Mesangial cell (primary cell): ENCODE measurements at places on chromosomes 6 and 20. TPM values are rescaled to one million over a fixed set of nuclear protein-coding genes. Genes with fewer than 3 reads are reported as not detected.

ADGRF1 gene
- total RNA-seq: 0.76 TPM in 1 of 2 replicates, not detected in the other

SYNJ2 gene
- 33.7 and 39.3 TPM in 2 replicates for total RNA-seq

NKAIN4 gene
- total RNA-seq: 20.0 and 213 TPM in 2 replicates

CST7 gene
- not detected in 2 replicates for total RNA-seq

CDK5RAP1 gene
- 16.0 and 32.9 TPM in 2 replicates for total RNA-seq

FILIP1 gene
- 0.13 TPM in 1 of 2 replicates, not detected in the other for total RNA-seq

HTR1E gene
- total RNA-seq: not detected in 2 replicates

CLIC5 gene
- total RNA-seq: 0.49 and 2.8 TPM in 2 replicates

RNF182 gene
- 3.7 and 3.8 TPM in 2 replicates for total RNA-seq

HMGN3 gene
- total RNA-seq: 42.2 and 44.0 TPM in 2 replicates

OPN5 gene
- not detected in 2 replicates for total RNA-seq

PTK7 gene
- 132 and 236 TPM in 2 replicates for total RNA-seq

RRBP1 gene
- 91.7 and 96.1 TPM in 2 replicates for total RNA-seq

SPATS1 gene
- total RNA-seq: not detected in 2 replicates

HLA-E gene
- 66.3 and 166 TPM in 2 replicates for total RNA-seq

FABP7 gene
- total RNA-seq: not detected in 2 replicates

LAMA4 gene
- 2.8 and 8.5 TPM in 2 replicates for total RNA-seq

TRAPPC3L gene
- total RNA-seq: not detected in 2 replicates

ISM1 gene
- 0.33 and 1.5 TPM in 2 replicates for total RNA-seq

SGK1 gene
- 189 and 307 TPM in 2 replicates for total RNA-seq

NMBR gene
- 0.25 and 0.33 TPM in 2 replicates for total RNA-seq

RBCK1 gene
- 138 and 152 TPM in 2 replicates for total RNA-seq

POFUT1 gene
- 50.8 and 51.6 TPM in 2 replicates for total RNA-seq

SLX4IP gene
- 2.0 and 3.2 TPM in 2 replicates for total RNA-seq

HLA-DQB2 gene
- total RNA-seq: 0.16 TPM in 1 of 2 replicates, not detected in the other

LRRC73 gene
- under 0.01 and 1.4 TPM in 2 replicates for total RNA-seq

CAGE1 gene
- not detected in 2 replicates for total RNA-seq

ASF1A gene
- total RNA-seq: 7.4 and 15.5 TPM in 2 replicates

MATN4 gene
- total RNA-seq: not detected in 2 replicates

NKX2-2 gene
- not detected in 2 replicates for total RNA-seq

MBOAT1 gene
- 3.8 and 6.5 TPM in 2 replicates for total RNA-seq

SLC22A2 gene
- 0.16 and 0.38 TPM in 2 replicates for total RNA-seq

PTCHD4 gene
- total RNA-seq: 0.33 and 1.8 TPM in 2 replicates

VNN1 gene
- not detected in 2 replicates for total RNA-seq

ADAM33 gene
- 0.33 and 2.2 TPM in 2 replicates for total RNA-seq

ADGRF5 gene
- total RNA-seq: under 0.01 TPM in 2 replicates

GATA5 gene
- not detected in 2 replicates for total RNA-seq

SLC2A10 gene
- 11.6 and 18.4 TPM in 2 replicates for total RNA-seq

BPIFB4 gene
- total RNA-seq: not detected in 2 replicates

HLA-DMB gene
- total RNA-seq: 0.65 and 2.5 TPM in 2 replicates

TRERF1 gene
- 3.2 and 3.6 TPM in 2 replicates for total RNA-seq

ELOVL4 gene
- total RNA-seq: 1.3 and 2.2 TPM in 2 replicates

ZNF391 gene
- 0.81 and 1.9 TPM in 2 replicates for total RNA-seq

FRK gene
- 1.6 and 3.0 TPM in 2 replicates for total RNA-seq

CUL9 gene
- 14.0 and 39.3 TPM in 2 replicates for total RNA-seq

FAM8A1 gene
- 4.6 and 19.4 TPM in 2 replicates for total RNA-seq

ADTRP gene
- 0.51 and 1.1 TPM in 2 replicates for total RNA-seq

RIPOR3 gene
- 0.33 and 0.63 TPM in 2 replicates for total RNA-seq

CLPSL2 gene
- not detected in 2 replicates for total RNA-seq

NFATC2 gene
- total RNA-seq: 2.3 and 3.5 TPM in 2 replicates

CASS4 gene
- total RNA-seq: 0.38 TPM in 1 of 2 replicates, not detected in the other

AGPAT4 gene
- total RNA-seq: 5.7 and 6.6 TPM in 2 replicates
